Aorta (tissue), 5 donors: ENCODE measurements at places on chromosomes 2 and 18.
A peak's percentile ranks its signal among the peaks of the same experiment; 100 is the strongest.

DNA sequence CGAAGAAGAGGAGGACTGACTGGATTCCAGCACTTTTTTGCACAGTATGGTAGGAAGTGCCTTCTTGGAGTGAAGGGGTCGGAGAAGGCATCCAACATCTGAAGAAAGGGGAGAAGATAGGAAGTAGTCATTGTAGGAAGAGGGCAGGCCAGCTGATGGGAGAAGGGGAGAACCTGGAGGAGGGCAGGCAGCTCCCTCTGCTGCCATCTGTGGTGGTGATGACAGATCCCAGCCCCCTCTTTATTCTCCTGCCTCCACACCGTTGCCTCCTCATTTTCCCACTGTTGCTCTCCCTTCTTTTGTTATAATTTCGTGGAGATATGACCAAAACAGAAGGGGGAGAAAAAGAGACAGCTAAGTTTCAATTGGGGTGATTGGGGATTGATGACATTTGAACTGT is 2.9 kb upstream of the SCYGR2 start:
- no peak for DNase-seq

GRCh38 chr2:113230531-113230930 is 48.2 kb downstream of the PAX8 start:
- DNase-seq, result peak; percentile 7

GRCh38 chr2:39717067-39717466 is 51.4 kb downstream of the TMEM178A start:
- no peak for DNase-seq

GRCh38 chr2:105261061-105261460 is 19.5 kb downstream of the GPR45 start:
- DNase-seq, result no peak

GRCh38 chr2:226295123-226295522 is 504.5 kb downstream of the IRS1 start:
- no peak for DNase-seq

- no peak for DNase-seq
These were observed 2.0 kb downstream of the NBEAL1 start for GRCh38 chr2:203016716-203017115.

DNA sequence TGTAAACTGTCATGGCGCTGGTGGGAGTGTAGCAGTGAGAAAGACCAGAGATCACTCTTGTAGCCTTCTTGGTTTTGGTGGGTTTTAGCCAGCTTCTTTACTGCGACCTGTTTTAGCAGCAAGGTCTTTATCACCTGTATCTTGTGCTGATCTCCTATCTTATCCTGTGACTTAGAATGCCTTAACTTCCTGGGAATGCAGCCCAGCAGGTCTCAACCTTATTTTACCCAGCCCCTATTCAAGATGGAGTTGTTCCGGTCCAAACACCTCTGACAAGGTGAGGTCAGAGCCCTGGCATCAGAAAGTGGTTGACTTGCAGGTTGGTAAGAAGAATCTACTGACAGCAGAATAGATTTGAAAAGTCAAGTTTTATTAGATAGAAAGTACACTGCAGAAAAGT is 55.0 kb upstream of the MSH6 start:
- DNase-seq, result no peak

DNA sequence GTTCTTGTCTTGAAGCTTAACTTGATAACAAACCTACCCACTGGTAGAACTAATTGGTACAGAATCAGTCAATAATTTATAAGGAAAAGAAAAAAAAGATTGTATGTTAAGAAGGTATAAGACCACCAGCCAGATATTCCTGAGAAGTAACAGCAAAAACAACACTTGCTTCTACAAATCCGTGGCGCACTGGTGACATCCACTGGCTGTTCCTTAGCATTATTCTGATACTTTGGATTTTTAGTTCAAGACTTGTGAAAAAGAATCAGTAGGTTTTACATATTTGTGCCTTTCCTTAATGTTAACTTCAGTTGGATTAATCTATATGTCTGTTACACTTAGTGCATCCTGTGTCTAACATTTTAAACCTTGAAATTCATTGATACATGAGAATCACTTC is 141.8 kb downstream of the GRB14 start:
- DNase-seq, result no peak

DNA sequence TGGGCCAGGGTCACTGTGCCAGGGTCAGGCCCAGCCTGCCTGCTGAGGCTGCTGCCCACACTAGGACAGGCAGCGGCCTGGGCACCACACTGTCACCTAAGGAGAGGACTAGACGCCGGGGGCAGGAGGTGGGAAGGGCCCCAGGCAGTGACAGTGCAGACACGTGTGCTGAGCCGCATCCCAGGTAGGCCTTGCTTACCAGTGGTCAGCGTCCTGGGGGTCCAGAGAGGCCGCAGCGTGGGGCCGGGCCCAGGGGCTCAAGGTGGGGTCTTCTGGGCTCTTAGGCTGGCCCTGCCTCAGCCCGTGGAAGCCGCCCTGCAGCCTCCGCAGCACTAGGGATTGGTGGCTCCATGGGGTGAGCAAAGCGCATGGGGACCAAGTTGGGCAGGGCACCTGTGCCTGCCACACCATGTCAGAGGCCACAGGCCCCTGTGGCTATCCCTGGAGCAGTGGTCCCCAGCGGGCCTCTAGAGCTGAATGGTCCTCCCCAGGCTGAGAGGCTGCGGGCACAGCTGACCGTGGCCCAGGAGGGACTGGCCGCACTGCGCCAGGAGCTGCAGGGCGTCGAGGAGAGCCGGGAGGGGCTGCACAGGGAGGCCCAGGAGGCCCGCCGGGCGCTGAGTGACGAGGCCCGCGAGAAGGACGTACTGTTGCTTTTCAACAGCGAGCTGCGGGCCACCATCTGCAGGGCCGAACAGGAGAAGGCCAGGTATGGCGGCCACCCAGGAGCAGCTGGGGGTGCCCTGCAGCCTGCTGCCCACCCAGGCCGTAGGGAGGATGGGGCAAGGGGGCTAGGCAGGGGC is 35.2 kb upstream of the SNED1 start:
- peak; percentile 72 for DNase-seq

- no peak for DNase-seq
These were observed 1176.9 kb downstream of the SUCLG1 start for GRCh38 chr2:83282043-83282795.

DNA sequence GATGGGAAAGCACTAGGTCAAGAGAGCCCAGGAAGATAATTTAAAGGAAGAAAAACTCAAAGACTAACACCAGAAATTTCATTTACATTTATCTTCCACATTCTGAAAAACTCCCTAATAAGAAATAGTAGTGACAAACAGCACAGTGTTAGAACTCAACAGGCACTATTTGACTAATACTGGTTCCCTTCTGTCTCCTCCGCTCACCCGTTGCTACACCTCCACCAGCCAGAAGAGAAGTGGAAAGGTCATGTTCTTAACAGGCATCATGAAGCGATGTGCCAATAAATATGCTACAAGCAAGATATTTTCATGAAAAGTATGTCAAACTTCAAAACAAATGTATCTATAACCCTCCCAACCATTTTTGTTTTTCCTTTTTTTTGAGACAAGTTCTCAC is 5.7 kb downstream of the ROCK1 start:
- DNase-seq, result no peak

DNA sequence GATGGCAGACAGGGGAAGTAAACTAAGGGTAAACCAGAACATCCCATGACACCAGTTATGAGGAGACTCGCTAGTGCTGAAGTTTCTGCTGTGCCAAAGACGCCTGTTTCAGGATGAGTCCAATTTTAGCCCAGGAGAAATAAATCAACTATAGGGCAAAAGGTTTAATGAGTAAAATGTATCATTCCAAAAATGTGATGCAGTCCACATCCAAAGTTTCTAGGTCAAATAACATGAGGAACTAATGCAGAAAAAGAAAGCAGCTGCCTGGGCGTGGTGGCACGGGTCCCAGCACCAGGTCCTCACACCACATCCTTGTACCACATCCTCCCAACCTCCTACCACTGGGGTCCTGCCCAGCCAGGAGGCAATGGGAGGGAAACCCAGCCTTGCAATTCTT is 126.9 kb upstream of the CTAGE1 start:
- DNase-seq, result peak; percentile 68

GRCh38 chr2:73837847-73838585 is 9.3 kb downstream of the STAMBP start:
- no peak for DNase-seq

DNA sequence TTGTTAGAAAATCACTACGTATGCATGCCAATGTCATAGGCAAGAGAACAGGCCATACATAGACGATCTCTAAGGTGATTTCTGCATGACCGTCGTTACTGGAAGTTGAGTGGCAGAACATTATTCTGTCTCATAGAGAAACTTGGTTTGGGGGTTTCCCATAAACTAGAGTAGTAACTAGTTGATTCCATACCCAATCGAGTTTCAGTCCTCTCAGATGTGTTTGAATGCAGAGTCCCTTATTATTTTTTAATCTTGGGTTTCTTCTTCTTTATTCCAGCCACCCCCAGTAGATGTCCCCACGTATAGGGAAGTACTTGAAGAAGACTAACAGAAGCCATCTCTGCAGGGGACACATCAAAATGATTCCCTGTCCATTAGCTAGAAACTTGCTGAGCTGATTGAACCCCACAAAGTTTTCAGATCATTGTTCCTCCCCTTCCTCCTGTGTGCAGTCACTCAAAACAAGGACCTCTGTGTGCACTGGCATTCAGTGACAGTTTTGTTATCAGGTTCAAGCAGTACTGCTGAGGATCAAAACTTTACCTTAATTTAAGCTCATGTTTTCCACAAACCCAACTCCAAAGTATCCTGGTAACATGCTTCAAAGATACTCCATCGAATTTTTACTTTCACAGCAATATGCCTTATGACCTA is 68.4 kb upstream of the CDCA7 start:
- no peak for DNase-seq

GRCh38 chr2:177143444-177143843 is 69.2 kb upstream of the HNRNPA3 start:
- DNase-seq, result no peak

DNA sequence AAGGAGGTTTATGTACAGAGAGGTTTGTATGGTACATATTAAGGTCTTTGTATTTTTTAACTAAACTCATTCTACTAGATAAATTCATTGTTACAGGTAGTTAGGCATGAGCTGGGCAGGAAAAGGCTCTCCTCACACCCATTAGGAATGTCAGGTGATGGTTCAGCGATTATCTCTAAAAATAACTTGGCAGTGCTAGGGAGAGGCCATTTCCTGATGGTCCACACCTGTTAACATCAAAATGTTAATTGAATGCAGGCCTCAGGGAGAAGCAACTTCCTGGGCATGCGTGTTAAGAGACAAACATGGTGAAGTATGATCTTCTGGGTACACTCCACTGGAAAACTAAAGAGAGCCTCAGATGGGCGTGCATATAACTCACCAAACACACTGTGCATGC is 73.6 kb downstream of the ARL6IP6 start:
- no peak for DNase-seq

- DNase-seq, result no peak
These were observed 5.1 kb upstream of the PTPRM start for GRCh38 chr18:7561909-7562460.

DNA sequence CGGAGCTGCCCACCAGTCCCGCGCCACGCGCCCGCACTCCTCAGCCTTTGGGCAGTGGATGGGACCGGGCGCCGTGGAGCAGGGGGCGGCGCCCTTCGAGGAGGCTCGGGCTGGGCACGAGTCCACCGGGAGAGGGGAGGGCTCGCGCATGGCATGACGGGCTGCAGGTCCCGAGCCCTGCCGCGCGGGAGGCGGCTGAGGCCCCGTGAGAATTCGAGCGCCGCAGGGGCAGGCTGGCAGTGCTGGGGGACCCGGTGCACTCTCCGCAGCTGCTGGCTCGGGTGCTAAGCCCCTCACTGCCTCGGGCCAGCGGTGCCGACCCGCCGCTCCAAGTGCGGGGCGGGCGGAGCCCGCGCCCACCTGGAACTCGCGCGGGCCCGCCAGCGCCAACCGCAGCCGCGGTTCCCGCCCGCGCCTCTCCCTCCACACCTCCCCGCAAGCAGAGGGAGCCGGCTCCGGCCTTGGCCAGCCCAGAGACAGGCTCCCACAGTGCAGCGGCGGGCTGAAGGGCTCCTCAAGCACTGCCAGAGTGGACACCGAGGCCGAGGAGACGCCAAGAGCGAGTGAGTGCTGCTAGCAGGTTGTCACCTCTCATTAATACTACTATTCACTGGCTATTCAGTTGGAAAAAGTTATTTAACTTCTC is 3.6 kb upstream of the TTC21B start:
- DNase-seq, result peak; percentile 31

DNA sequence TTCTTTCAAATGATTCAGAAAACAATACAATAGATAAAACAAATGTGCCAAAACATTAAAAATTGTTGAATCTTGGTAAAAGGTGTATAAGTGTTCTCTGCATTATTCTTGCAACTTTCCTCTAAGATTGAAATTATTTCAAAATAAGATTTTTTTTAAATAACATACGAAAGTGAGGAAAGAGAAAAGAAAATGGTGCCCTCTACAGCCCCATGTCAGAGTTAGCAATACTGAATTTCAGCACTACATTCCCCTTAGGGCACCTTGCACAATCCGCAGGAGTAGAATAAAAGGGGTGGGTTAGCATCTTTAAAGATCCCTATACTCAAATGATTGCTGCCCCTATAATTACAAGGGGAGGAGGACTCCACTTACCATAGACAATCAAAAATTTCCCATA is 433.7 kb downstream of the BCL11A start:
- DNase-seq, result no peak

DNA sequence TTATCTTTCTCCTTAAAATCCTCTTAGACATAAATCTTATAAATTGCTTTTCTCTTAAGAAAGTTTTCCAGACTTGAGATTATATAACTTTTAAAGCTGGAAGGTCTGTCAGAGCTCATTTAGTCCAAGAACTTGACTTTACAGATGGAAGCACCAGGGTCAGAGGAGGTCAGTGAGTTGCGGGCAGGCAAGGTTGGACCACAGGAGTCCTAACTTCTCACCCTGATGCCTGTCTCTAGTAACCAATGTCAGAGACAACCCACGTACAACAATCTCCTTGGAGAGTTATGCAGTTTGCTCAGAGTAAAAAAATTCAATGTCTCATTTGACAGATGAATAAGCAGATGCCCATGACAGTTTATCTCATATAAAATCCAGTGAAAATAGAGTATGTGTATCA is 203.9 kb downstream of the DLGAP1 start:
- DNase-seq, result no peak

- no peak for DNase-seq
These were observed 3.7 kb downstream of the MEX3C start for GRCh38 chr18:51193621-51194287.

- DNase-seq, result no peak
These were observed 54.9 kb downstream of the CERKL start for GRCh38 chr2:181602017-181602416.

- DNase-seq, result no peak
These were observed 21.1 kb downstream of the MBP start for GRCh38 chr18:77111449-77111848.

- no peak for DNase-seq
These were observed 277 bp upstream of the INPP1 start for GRCh38 chr2:190343089-190343535.

DNA sequence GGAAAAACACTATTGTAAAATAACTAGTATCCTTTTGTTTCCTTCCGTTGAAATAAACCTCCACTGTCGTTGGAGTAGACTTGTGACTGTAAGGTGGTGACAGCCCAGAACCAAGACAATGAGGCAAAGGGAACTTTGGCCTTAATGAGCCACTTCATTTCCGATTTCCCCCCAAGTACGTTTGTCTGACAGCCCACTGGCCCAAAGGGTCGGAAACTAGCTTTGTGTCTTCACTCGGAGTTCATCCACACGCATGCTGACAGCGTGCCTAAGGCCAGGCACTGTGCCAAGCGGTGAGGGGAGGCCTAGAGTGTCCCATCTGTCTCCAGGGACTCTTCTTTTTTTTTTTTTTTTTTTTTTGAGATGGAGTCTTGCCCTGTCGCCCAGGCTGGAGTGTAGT is 21.0 kb downstream of the HJURP start:
- DNase-seq, result peak; percentile 28

- DNase-seq, result no peak
These were observed at the start of gene XIRP2 for GRCh38 chr2:166888180-166888579. TSS of gene XIRP2 (plus strand) at chr2:166888480. CDS start at chr2:166903483, 15,003 bp downstream.

GRCh38 chr18:28287146-28287545 is 110.2 kb upstream of the CDH2 start:
- no peak for DNase-seq
